ENCODE measurements at places on chromosomes 4 and X.
A peak's percentile ranks its signal among the peaks of the same experiment; 100 is the strongest.

- DNase-seq, result peak; percentile 30
These were observed 581 bp upstream of the STK32B start for GRCh38 chr4:5050520-5051277.

DNA sequence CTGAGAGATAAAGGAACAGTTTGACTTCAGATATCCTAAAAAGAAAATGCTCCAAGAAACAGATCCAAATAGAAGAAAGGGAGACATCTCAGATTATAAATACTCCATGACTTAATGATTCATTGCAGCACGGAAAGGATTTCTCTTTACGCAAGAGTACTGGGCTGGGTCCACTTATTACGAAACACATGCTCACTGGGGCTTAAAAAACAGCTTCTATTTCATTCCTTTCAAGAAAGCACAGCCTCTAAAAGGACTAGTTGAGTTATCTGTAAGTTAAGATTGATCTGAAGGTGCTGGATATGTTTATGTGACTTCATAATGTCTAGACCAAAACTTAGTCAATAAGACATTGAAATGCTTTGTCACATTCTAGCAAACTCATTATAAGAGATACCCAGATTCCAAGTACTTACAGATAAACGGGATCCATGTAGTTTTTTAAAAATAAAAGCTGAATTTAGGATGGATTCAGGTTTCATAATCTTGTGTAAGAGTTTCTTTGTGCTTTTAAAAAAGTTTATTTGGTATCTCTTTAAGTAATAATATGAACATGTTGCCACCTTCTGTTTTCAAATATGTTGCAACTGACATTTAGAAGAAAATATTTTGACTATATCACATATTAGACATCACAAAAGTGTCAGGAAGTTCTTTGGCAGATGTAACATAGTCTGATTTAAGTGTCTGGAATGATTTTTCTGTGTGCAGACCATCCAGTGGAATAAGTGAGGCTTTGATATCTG, 109.5 kb upstream of the MYOZ2 start:
- no peak for DNase-seq

- no peak for DNase-seq
These were observed 38.3 kb downstream of the PF4 start for GRCh38 chr4:73943555-73943954.

DNA sequence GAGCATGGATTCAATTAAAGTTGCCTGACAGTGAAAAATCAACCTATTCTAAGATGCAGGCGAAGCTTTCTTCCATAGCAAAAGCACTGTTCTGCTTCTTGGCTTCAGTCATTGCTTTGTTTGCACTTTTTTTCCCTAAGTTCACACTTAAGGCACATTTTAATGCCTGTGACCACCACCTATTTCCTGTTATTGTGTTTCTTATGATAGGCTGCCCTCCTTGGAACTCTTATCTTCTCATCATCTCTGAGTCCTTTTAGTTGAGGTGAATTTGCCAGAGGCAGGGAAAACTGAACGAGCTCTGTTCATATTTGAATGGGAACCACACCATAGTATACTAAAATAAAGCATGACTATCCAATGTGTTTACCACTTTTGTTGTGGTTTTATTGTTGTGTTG, 119.8 kb downstream of the SPCS3 start:
- DNase-seq, result no peak

GRCh38 chr4:141346144-141346543, 125.4 kb downstream of the ZNF330 start:
- DNase-seq, result no peak

DNA sequence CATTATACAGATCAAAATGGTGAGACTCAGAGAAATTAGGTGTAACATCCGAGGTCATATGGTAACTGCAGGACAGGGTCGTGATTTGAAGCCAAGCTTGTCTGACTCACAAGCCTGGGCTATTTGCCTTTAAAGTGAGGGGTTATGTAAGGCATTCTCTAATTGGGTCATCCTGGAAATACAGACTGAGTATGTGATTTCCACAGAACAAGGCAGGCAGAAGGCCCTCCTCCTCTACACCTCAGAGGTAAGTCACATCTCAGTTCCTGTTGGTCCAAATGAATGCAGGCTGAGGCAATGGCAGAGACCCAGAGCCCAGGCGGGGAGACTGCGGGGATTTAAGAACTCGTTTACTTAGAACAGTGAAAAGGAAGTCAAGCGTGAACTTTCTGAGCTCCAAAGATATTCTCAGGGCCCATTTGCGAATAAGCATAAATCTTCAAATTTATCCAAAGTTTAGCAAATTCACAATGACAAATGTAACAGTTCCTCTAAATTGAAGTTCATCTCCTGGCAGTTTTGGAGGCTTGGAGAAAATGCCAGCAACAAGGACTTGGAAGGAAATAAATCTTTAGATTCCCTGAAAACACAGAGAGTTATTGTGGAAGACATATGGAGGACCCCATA, 153.3 kb downstream of the LDB2 start:
- DNase-seq, result no peak

- DNase-seq, result no peak
These were observed 10.3 kb downstream of the CENPI start for GRCh38 chrX:101108284-101108683.

DNA sequence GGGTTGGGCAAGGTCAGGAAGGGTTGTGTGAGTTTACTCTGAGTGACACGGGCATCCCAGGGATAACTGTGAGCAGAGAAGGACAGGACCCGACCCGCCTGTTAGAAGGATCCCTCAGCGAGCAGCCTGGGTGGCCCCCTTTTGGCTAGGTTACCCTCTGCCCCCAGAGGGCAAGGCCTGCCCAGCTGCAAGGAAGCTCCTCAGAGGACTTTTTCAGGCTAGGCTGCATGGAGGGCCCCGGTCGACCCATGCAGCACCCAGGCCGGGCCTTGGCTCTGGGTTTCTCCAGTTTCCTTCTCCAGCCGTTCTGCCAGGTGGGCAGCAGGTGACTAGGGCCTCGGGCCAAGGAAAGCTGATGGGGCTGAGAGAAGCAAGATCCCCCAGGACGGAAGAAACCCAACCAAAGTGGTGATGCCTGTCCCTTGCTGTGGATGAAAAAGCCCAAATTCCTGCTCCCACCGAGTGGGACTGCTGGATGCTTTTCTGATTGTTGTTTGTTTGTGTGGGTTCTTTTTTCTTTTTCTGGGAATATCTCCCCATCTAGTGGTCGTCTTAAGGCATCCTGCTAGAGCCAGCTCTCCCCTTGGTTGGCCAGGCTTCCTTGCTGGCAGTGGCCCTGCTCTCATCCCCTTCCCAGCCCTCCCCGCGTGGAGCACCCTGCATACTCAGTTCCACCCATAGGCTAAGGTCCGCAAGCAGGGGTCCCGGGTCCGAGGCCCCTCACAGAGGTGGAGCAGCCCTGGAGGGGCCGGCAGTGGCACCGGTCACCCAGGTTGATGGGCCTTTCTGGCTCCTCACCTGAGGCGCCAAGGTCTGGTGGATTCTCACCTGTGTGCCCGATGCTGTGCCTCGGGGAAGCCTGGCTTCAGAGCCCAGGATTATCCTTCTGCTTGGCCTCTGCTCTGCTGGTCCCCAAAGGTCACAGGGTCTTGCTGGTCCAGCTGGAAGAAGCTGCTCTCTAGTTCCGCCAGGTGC, 1.8 kb downstream of the ZFP92 start:
- no peak for DNase-seq

GRCh38 chrX:48897157-48897624, 377 bp downstream of the TIMM17B start:
- DNase-seq, result peak; percentile 44
